Activated CD8-positive, alpha-beta memory T cell treated with anti-CD3 and anti-CD28 coated beads for 4 hours (primary cell): ENCODE measurements at places on chromosomes 12 and 14.

DNA sequence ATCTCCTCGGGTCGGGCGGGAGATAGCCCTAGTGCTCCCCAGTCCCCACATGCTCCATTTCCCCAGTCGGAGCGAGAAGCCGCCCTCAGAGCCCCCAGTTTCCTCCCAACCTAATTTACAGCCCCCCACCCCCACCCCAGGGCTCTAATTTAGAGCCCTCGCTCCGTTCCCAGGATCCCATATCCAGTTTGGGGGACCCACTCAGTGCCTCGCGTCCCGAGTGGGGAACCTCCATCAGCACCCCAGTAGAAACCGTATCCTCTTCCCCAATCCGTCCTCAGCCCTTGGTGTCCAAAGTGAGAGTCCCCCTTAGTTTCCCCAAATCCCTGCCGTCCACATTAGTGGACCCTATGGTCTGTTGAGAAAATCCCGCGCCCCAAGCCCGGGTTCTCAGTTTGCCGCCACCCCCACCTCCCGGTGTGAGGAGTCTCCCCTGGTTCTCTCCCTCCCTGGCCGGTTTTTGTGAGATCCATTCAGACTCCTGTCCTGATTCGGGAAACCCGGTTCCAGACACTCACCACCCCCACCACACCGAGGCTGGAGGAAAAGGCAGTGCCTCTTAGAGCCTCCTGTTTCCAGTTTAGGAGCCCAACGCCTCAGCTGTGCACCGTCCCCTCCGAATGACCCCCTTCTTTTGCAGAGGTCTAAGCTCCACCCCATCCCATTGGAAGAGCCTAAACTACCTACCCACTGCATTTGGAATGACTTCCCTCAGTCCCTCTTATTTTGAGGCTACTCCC, 809 bp upstream of the MSI1 start:
- DNase-seq: no peak

DNA sequence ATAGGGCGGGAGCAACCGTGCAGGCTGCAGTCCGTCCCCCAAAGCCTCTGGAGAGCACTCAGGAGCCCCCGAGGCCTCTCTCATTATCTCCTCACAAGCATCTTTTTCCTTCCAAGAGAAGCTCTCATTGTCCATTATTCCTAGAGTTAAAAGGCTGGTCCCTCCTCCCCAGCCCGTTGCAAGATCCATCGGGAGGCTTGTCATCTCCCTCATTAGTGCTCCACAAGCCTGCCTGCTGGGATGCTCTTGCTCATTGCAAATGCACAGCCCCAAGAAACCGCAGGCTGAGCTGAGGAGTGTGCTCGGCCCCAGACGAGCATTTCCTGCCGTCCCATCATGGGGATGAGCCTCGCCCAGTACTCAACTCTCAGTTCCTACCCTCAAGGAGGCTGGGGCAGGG, 23.3 kb downstream of the NUAK1 start:
- no peak for DNase-seq

- no peak for DNase-seq
Measured at GRCh38 chr12:113598815-113599406, 127.2 kb upstream of the LHX5 start.

DNA sequence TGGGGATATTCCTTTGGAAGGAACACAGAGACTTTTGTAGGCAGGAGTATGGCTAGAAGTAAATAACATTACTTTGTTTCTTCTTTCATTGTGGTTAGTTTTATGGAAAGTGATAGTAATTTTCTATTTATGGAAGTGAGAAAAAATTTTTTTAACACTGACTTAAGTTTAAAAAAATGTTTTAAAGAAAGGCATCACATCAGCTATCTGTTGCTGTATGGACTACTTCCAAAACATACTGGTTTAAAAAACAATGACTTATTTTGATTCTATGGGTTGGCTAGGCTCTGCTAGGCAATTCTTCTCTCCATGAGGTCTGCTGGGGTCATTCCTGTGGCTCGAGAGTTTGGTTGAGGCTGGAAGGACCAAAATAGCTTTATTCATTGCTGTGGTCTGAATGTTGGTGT, 31.7 kb upstream of the SLC38A2 start:
- DNase-seq: no peak

GRCh38 chr14:52366796-52367315, 52.7 kb downstream of the PTGER2 start:
- DNase-seq: no peak

- no peak for DNase-seq
Measured at GRCh38 chr12:4909410-4909733, 333 bp upstream of the KCNA1 start.

- no peak for DNase-seq
Measured at GRCh38 chr14:100278702-100279101, 27.5 kb downstream of the SLC25A29 start.

GRCh38 chr12:104426926-104427546, 29.7 kb upstream of the CHST11 start:
- DNase-seq: no peak

DNA sequence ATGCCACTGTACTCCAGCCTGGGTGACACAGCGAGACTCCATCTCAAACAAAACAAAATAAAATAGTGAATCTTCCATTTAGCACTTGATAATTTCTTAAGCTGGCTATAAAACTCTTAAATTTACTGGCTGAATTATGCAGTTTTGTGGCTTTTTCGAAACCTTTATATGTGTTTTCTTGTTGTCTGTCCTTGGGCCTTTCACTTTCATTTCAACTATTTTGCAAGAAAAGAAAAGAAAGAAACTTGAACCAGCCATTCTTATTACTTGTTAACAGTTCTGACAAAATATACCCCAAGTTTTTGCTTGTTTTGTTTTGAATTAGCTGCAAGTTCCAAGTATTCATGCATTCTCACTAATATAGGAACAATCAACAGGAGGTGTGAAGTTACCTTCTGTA, 42.8 kb downstream of the PRICKLE1 start:
- DNase-seq: no peak

- DNase-seq: no peak
Measured at GRCh38 chr14:55366271-55366670, 45.4 kb downstream of the ATG14 start.

GRCh38 chr12:3137268-3137781, 60.1 kb downstream of the TSPAN9 start:
- DNase-seq: no peak

GRCh38 chr14:104244221-104245011, 106.0 kb downstream of the KIF26A start:
- DNase-seq: no peak

GRCh38 chr14:71387753-71388152, 480.5 kb downstream of the PCNX1 start:
- no peak for DNase-seq

DNA sequence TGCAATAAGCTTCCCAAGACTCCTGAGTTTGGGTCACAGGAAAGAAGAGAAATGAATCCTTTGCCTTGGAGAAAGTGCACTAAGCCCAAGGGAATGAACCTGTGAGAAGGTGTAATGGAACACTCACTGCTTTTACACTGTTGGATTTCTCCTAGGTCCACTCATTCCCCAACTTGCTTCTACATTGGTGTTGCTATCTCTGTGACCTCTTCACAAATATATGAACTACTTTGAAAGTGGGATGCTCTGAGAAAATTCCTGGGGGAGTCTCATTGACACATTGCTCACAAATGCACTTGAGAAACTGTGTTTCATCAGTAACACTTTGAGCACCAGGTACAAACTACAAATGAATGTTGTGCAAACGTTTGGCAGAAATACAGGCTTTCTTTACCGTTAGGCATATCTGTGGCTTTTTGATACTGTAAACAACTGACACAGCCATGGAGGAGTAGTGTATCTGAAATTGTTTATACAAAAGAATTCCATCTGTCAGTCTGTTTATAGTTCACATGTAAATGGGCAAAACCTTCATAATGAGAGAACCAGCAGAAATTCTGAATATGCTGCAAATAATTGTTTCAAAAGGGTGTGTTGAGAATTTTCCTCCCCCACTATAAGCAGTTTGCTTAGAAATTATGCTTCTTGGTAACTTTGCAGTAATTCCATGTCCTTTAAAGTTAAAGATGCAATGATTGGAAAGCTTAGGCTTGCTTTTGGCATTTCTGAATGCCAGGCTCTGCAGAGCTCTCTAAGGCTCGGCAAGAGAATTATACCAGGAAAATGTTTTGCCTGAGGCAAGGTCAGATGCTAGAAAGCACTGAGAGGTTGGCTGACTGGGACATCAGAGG, 348.5 kb upstream of the DDHD1 start:
- DNase-seq: no peak

DNA sequence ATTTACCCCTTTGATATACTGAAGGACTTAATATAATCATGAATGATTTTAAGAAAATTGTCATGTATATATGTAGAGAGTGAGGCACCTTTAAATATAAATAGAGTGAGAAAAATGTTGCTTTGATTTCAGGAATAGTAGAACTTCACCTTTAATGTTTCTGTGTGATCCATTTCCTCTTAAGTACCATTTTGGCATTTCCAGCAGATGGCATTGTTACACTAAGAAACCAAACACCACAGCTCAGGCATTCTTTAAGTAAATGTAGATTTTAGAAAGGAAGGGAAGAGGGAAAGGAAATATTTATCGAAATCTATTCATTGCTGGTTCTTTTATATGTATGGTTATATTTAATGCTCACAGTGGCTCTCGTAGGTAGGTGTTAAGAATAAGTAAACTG, 556.7 kb upstream of the FBXO33 start:
- no peak for DNase-seq

DNA sequence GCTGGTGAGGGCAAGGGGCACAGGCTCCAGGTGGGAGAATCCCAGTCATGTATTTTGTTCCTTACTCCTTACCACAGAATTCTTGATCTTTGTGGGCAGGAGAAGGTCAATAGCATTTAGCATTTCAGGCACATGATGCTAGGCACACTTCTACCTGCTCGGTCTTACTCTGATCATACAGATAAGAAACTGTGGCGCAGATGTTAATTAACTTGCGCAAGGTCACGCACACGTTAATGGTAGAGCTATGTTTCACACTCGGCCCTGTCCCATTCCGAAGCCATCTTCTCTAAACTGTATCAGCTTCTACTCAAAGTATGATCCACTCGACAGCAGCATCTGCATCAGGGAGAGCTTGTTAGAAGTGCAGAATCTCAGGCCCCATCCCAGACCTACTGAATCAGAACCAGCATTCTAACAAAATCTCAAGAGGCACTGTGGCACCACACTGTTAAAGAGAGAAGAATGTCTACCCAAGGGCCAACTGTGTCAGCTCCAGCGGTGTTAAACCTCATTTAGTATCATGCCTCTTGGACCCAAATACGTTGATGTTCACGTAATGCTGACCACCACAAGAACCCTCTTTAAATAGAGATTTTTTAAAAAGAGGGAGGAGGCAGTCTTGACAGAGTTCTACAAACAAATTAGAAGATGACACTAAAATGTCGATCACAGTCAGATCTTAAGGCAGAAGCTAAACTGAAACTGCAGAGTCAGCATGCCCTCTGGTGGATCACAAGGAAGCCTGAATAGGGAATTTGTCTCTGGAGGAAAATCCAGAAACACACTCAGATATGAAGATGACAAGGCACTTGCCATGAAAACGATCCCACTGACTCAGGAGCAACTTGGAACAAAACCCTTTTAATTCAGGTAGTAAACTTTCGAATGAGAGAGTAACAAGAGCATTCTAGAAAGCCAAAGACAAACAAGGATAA, 7.3 kb downstream of the STXBP6 start:
- no peak for DNase-seq

DNA sequence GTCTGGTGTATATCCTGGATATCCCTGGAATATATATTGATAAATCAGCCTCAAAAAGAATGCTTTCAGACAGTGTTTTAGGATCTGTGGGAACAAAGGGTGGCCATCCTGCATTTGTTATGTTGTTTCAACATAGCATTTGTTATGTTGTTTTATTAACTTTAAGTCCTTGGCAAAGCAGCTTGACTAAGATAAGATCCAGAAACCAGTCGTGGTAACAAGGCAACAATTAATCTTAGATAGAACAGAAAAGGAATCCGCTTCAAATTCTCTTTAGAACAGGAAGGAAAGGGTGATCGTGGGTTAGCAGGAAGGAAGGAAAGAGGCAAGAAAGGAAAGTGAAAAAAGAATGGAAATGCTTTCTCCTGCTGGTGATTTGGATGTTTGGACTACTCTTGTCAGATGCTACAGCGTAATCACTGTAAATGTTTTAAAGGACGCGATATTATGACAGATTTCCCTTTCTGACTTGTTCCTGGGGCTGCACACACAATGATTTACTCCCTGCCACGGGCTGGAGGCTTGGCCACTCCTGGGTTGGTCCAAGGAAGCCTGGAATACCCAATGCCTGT, 443.3 kb downstream of the DPF3 start:
- DNase-seq: no peak

DNA sequence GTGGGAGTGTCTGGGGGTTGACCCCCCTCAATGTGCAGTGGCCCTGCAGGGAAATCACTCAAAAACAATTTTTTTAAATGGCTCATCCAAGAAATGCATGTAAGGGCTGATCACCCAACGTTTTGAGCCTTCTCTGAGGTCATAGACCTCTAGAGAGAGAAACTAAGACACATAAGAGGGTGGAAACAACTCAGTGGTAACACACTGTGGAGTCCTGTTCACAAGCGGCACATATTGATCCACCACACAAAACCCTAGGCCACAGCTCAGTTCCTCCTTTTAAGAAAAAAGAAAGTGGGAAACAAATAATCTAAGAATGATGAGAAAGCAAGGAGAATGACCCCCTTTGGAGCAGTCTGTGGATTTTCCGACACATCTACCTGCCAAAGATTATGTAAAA, 83.0 kb upstream of the METAP2 start:
- no peak for DNase-seq

GRCh38 chr12:46944771-46945170, 119.0 kb upstream of the SLC38A4 start:
- DNase-seq: no peak

DNA sequence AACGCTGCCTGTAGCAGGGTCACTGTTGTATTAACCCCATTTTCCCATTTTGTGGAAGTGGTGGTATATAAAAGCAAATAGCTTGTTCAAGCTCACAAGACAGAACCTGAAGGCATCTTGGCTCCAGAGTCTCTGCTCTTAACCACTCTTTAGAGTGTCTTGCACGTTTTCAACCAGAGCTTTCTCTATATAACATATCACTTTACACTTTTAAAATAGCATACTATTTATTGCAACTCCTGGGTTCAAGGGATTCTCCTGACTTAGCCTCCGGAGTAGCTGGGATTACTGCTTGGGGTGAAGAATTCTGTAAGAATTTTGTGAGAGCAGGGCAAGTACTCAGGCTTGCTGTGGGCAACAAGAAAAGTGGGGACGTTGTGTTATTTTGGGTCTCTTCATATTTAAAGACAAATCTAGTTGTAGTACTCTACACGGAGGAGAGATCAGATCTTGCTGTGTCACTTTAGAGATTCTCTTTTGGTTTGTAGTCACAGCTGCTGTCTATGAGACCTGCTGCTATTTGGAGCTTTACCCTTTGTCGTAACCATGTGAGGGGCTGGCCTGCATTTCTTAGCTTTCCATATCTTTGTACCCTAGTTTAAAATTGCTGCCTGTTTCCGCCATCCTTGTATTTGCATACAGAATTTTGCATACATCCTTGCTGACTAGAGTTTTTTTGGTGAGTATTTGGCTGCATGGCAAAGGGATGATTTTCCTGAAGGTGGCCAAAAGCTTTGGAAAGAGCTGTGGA, 40.7 kb downstream of the WDR20 start:
- no peak for DNase-seq

GRCh38 chr12:39805651-39806050, 186.0 kb upstream of the ABCD2 start:
- no peak for DNase-seq
